ENCODE measurements at places on chromosomes 2 and 18. TPM values are rescaled to one million over a fixed set of nuclear protein-coding genes. Genes with fewer than 3 reads are reported as not detected.

- no peaks in the 10 kb centered on the region for H3K4me1 ChIP-seq
- no peak overlapping the region for H3K27ac ChIP-seq
- H3K4me3 ChIP-seq: no peak overlapping the region
- H3K36me3 ChIP-seq: no peaks in the 10 kb centered on the region
- no peak for DNase-seq
Measured at GRCh38 chr2:178247250-178247649, 52.9 kb downstream of the OSBPL6 start.

- no peaks in the 10 kb centered on the region for H3K27me3 ChIP-seq
- no peak for DNase-seq
- H3K36me3 ChIP-seq: no peaks in the 10 kb centered on the region
Measured at GRCh38 chr18:36066001-36066400, 1.4 kb downstream of the RPRD1A start.

DNA sequence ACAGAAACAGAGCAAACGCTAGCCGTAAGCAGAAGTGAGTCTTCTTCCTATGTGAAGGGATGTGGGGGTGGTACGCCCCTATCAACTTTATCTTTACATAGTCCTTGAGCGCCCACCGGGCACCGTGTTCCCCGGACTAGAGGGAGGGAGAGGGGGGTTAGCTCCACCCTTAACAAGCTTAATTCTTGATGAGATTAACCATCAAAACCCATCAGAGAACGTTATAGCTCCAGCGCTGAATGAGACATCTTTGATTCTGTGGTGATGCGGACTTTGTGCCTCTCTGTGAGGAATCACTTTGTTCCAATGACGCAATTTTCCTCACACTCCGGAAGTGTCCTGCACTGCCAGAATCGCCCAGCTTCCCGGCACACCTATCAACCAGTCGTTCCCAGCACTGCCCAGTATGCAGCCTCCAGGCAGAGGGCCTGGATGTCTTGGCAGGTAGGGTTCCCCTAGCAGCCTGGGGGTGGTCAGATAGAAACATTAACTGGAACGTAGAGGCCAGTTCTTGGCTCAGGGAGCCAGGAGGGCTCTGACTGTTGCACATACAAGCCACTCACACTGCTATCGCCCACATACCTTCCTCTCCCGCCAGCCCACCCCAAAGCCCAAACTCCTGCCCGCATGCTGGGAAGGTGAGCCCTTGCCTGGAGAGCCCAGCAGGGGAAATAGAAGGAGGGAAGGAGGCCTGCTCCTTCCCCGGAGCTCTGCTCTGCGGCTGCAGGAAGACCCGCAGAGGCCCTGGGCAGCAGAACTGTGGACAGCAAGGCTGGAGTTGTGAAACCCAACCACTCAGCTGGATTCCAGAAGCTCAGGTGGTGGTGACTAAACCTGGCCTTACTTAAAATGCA, 1.9 kb upstream of the ODC1 start:
- no peak overlapping the region for H3K4me3 ChIP-seq
- no peak for DNase-seq
- H3K36me3 ChIP-seq: no peaks in the 10 kb centered on the region
- no peak overlapping the region for H3K27ac ChIP-seq

GRCh38 chr2:47558116-47558767, 155.3 kb downstream of the MSH2 start:
- H3K4me1 ChIP-seq: no peaks in the 10 kb centered on the region
- no peak for DNase-seq
- no peak overlapping the region for H3K4me3 ChIP-seq
- no peaks in the 10 kb centered on the region for H3K27me3 ChIP-seq
- no peaks in the 10 kb centered on the region for H3K36me3 ChIP-seq
- H3K27ac ChIP-seq: no peak overlapping the region

Gene ZNF532
- total RNA-seq: 122 TPM

Gene TSGA10
- total RNA-seq: 8.7 TPM

All from tibial nerve (tissue), 4 donors.